Activated T-helper 1 cell treated with anti-CD3 and anti-CD28 coated beads, Interleukin-2, amount 50 U/mL, for 16 hours (primary cell): ENCODE measurements at places on chromosomes 12 and 14.
A peak's percentile ranks its signal among the peaks of the same experiment; 100 is the strongest.

DNA sequence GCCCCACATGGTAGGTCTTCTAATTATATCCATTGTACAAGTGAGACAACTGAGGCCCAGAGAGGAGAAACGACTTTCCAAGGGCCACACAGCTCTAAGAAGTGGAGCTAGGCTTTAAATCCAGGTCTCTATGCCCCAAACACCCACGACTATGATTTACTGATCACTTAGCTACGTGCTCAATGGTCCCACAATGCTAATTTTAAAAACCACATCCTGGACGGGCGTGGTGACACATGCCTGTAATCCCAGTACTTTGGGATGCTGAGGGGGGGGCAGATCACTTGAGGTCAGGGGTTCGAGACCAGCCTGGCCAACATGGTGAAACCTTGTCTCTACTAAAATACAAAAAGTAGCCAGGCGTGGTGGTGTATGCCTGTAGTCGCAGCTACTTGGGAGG is 8.4 kb upstream of the MLEC start:
- DNase-seq, result no peak

GRCh38 chr12:48767047-48767446 is 21.8 kb downstream of the ADCY6 start:
- DNase-seq, result no peak

DNA sequence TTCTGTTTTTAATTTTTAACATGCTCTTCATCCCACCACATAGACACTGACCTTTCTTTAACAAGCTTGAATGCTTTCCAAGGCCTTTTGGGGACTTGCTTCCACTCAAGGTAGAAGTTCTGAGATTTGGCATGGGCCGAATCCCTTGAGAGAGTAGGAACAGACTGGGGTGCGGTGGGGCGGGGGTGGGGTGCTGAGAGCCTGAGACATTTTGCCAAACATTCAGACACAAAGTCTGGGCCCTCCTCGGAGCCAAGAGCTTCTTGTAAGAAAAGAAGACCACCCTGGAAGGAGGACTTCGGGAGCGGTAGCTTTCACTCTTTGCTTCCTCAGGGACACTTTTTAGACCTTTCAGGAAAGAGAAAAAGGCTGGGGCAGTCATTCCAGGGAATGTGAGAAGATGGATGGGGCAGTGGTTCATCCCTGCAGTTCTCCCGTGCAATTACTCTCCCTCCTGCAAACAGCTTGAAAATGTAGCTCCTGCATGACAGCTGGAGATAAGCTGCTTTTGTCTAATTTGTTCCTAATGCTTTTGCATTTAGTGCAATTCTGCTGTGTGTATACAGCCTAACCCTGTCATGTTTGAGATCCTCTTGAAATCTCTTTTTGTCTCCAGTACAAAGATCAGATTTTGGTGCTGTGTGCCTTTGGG is 16.3 kb upstream of the MYO1H start:
- no peak for DNase-seq

DNA sequence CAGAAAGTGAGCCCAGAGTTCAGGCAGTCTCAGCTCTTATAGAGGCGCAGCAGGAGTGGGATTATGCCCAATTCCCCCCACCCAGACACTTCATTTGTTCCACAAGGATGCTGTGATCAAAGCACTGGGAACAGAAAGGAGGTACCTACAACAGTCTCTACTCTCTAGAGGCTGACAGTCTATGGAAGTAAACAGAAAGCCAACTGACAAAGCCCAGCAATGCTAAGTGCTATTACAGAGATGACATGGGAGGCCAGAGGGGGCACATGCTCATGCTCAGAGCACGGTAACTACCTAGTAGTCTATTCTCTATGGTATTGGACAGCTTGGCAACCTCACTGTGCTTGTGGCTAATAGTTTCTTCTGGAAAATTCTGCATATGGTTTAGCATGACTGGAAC is 85.9 kb downstream of the STXBP6 start:
- DNase-seq, result no peak

DNA sequence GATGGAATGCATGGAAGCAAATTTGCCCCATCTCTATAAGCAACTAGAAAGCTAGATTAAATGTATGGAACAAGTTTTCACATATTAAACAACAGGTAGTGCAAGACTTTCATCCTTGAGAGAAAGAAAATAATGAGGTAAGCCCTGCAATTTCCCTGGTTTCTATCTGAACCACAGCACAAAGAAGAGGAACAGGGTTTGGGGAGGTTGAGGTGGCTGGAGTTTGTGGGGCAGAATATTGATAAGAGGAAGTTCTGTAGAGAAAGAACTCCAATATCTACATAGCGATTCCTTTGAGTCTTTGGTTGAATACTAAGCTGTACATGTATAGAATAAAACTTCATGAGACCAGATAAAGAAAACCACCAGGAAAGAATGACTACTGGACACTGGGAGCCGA is 96.3 kb upstream of the CCND2 start:
- no peak for DNase-seq

- no peak for DNase-seq
Measured at GRCh38 chr14:20494935-20495766, 10.2 kb upstream of the RNASE10 start.

DNA sequence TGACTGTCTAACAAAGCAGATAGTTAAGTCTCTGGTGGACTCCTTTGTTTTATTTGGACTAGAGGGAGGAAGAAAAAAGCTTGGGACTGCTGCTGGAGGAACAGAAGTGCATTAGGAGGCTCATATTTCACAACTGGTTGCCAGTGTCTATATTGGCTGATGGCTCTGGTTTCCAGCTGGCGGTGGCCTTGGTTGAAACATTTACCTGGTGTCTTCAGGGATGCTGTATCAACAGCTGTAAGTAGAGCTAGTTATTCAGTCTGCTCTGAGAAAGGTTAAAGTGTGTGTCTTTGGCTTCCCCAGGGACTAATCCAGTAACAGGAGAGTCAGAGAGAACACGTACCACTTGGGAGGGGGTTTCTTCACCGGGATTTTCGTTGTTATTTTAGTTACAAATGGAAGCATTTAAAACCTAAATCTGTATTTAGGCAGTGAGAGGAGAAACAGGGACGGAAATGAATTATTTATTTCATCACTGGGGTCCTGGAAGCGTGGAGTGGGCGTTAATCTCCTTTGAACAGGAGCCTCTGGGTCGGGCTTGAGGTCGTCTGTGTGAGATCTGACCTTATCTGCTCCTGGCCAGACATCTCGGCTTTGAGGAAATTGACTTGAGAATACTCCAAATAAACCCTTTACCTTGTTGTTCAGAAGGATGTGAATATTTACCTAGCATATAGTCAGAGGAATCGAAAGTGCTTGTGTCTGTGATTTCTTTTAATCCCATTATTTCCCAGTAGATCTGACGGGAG is 149.9 kb downstream of the NRXN3 start:
- DNase-seq, result no peak

DNA sequence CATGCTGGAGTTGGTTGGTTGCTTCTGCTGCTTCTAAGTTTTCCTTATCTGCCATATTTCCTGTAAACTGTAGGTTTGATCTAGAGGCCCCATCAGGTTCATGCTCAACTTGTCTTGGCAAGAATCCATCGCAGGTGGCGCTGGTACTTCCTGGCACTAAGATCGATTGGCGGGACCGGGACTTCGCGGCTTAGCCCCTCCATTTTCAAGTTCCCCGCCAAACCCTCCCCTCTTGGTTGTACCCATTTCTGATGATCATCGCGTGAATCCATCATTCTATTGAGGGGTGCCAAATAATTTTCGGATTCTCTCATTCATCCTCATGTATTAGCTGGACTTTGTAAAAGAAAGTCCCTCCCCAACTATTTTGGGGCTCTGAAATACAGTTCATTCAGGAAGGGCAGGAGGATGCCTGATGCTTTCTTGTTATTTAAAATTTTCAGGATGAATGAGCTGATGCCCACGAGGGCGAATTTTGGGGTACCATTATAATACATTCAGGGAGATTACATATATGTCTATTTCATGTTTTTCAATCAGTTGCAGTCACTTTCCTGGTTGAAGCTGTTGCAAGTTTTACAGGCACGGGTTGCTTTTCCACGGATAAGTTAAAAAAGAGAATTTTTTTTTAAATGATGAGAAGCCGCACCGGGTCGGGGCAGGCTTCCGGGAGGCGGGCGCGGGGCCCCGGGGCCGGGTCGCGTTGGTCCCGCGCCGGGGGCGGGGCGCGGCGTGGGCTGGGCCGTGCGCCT is 395 bp upstream of the BRI3BP start:
- DNase-seq, result peak; percentile 53

DNA sequence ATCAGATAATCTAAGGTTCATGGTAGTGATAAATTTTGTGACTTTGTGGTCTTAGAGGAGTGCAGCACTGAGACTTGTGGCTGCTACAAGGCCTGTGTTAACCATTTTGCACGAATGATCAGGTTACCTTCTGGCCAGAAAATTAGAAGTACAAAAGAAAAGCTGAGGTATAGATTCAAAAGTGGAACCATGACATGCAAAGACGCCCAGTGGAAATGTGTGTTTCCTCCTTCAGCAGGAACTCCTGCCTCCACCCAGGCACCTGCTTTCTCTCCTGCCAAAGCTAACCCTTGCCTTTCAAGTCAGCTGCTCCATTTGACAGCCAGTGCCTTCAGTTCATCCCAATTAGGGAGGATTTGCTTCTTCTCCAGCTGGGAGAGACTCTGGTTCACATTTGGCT is 10.1 kb downstream of the PDE6H start:
- no peak for DNase-seq

DNA sequence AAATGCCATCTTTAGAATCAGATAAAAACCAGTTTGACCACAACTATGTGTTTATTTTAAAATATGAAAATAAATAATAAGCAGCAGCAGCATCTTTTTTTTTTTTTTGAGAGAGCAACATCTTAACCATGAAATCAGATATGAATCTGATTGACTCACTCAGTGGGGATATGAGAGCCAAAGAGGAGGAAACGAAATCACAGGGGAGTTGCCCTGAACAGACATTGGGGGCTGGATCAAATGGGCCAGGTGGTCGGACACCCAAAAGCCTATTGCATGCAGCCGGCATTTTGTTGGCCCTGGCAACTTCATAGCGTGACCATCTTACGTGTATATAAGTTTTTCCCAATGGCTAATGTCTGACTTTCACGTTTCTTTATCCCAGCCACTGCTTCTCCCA is 321.1 kb downstream of the NPAS3 start:
- no peak for DNase-seq

GRCh38 chr14:49598485-49599300 is at the start of gene LRR1:
LRR1 (plus strand) TSS chr14:49598940; CDS start chr14:49599021, 81 bp downstream.
- DNase-seq, result peak; percentile 82

DNA sequence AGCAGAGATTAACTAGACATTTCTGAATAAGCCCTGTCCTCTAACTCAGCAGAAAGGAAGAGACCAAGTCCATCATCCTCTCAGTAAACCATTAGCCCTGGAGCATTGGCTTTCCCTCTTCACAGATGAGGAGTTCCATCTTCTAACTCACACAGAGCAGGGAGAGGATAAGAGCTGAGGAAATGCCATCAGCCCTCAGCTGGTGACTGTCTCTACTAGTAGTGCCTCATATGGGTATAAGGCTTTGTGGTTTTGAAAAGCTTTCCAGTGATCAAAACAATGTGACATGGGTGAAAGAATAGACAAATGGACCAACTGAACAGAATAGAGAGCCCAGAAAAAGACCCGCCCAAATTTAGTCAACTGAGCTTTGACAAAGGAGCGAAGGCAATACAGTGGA is 197.2 kb upstream of the NUDT4 start:
- no peak for DNase-seq

DNA sequence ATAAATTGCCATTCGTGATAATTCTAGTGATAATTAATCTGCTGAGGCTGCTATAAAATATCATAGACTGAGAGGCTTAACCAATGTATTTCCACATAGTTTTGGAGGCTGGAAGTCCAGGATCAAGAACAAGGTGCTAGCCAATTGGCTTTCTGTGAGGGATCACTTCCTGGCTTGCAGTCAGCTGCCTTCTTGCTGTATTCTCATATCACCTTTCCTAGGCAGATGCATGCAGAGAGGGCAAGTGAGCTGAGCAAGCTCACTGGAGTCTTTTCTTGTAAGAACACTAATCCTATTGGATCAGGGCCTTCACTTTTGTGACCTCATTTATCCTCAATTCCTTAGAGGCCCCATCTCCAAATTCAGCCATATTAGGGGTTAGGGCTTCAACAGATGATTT is 640.7 kb downstream of the DIO2 start:
- DNase-seq, result no peak

DNA sequence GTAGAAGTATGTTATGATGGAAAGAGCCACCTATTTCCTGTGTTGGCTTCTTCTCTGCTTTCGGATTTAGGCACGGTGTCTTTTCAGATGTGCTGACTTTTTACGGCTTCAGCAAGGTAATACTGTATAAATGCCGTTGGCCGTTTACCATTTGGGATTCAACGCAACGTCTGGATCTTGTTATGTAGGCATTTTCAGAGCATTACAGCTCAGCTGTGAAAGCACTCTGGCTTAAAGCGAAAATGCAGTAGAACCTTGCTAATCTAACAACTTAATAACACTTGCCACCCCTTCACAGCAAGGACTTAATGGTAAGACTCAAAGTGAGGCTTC is 229.9 kb downstream of the EFCAB11 start:
- no peak for DNase-seq

DNA sequence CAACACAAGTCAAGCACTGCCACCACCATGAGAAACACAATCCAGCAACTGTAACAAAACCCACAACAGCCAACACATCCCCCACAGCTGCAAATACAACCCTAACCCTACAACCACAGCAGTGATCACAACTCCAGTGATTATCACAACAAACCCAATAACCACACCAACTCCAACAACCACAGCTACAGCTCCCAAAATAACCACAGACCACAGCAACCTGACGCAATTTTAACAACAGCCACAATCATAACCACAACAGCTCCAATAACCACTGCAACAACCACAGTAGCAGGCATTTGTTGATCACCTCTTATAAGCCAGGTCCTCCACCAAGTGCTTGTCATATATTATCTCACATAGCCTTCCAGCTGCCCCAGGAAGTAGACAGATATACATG is 42.2 kb upstream of the FAM181A start:
- DNase-seq, result no peak

GRCh38 chr14:65415613-65416012 is 3.1 kb downstream of the FUT8 start:
- no peak for DNase-seq

DNA sequence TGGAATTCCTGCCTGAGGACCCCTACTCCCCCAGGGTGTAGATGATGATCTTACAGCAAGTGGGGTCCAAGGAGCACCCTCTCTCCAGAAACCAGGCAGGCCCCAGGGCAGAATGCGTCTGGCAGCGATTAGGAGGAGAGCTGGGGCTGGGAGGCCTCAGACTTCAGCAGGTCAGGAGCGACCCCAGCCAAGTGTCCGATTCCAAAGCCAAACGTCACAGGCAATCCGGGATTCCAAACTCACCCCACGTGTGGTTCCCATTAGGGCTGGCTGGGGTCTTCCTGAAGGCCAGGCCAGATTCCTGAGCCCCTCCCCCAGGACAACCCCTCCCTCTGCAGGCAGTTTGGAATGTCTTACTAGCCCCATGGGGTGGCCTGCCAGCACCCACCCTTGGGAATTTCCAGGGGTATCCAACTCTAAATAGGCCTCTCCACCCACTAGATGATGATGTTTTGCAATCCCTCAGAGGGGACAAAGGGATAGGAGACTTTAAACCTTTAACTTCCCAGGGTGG is 17.3 kb upstream of the FIGNL2 start:
- DNase-seq, result no peak

GRCh38 chr12:124098101-124098757 is 125.2 kb downstream of the ZNF664 start:
- DNase-seq, result no peak
